Nucleus accumbens (tissue), 56 donors: ENCODE measurements at places on chromosomes 5 and 9.

DNA sequence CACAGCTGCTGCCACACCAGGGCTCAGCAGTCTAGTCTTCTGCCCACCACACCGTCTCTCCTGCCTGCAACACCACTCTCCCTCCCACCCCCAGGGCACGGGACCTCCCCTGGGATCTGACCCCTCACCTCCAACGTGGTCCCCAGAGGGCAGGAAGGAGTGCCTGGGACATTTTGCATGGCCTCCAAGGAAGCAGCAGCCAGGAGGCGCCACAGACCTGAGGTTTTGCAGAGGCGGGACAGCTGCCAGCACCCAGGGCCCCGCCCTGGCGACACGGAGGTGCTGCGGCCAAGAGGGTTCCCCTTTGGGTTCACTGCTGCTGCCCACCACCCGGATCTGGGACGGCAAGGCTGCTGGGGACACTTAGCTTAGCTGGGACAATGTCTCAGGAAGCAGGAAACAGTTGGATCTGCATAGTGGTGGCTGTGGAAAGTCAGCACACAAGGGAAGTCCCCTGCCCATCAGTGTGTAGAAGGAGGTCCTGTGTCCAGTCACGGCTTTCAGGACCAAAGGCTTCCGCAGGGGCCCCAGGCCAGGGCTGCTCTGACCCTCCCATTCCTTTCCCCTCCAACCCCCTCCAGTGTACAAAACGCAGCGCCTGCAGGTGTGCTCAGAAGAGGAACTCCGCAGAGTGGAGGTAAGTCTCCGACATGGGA lies 13.8 kb downstream of the PROP1 start:
- no peak for DNase-seq

DNA sequence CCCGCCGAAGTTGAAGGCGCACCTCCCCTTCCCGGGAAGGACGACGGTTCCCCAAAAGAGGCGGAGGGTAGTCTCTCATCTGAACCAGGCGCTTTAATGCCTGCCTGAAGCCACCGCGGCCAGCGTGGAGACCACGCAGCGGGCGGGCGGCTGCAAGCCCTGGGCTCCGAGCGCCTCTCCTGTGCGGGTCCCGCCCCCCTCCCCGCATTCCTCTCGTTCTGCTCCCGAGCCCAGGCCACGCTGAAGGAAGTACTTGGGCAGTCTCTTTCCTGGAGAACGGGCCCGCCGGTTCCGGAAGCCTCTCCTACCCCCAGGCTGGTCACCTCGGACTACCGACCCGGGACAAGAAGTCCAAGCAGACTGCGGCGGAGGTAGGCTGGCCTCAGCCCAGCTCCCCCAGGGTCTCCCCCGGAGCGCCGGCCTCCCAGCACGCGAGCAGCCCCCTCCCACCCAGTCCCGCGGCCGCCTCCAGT lies 571 bp downstream of the PPIC start:
- DNase-seq = no peak

DNA sequence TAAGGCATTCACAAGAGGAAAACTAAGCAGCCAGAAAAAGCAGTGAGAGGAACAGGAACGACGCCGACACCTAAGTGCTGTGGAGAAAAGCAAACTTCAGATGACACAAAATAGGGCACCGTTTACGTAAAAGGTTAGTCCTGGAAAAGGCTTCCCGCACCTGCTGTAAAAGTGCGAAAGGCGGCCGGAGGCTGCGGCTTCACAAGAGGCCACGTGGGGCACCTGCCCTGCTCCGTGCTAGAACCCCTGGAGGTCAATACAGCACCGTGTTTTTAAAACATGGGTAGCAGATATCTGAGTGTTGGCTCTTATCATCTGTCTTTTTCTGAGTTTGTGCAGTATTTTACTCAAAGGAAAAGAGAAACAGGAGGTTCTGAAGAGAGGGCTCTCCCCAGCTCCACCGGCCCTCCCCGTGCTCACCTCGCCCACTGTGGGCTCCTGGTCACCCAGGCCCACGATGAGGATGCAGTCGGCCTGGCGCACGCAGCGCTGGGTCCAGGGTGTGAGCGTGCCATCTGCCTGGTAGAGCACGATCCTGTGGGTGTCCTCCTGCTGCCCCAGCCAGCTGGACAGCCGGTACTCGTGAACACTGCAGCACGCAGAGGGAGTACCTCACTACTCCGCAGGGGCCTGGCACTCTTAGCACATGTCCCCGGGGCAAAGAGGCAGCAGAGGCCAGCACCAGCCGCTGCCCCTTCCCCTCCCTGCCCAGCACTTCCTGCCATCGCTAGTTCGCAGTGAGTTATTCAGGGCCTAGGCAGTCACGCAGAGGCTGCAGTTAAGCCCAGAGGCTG lies 21.0 kb upstream of the NSMF start:
- no peak for DNase-seq

DNA sequence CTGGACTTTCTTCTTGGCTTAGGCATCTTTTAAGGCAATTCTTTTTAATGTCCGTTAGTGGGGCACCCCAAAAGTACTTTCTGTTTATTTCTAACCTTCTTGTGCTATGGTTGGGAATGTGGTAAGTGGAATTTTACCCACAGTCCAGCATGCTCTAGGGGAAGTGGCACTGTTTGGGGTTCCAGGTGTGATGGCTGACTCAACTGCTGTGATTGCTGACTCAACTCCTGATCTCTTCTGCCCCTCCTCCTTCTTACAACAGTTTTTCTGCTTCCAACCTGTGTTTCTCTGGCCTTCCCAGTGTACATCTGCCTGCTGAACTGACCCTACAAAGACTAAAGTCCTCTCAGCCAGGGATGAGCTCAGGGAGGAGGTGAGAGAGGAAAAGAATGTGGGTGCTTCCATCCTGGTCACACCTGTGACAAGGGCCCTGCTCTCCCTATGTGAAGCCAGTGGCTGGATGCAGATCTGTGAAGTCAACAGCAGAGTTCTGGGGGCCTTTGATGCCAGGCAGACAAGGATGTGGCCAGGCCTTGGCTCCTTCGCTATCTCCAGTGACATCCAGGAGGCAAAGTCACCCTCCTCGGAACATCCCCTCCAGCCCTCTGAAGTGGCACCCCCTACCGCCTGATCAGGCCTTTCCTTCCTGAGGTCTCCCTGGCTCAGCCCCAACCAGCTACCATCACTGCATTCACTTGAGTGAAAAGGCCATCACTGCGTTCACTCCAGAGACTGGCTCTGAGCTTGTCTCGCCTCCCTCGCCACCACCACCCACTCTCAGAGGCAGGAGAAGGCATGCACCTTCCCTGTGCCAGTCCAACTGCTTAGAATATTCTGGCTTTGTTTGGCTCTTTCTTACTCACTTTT lies 72.2 kb downstream of the C5orf15 start:
- DNase-seq = no peak

DNA sequence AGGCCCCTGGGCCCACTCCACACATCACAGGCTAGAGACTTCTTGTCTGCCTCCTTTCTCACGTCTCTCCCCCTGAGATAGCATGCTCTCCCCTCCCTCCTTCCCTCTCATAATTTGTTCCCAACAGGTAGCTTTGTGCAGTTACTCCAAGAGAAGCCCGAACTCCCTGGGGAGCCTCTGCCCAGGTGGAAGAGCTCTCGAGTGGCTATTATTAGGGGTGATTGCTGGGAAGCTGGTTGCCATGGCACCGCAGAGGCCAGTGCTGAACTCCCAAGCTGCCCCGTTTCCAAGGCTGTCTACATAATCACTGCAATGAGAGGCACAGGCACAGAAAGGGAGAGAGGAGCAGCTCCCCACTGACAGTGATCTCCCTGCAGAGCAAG lies 104.7 kb upstream of the GPR151 start:
- no peak for DNase-seq

DNA sequence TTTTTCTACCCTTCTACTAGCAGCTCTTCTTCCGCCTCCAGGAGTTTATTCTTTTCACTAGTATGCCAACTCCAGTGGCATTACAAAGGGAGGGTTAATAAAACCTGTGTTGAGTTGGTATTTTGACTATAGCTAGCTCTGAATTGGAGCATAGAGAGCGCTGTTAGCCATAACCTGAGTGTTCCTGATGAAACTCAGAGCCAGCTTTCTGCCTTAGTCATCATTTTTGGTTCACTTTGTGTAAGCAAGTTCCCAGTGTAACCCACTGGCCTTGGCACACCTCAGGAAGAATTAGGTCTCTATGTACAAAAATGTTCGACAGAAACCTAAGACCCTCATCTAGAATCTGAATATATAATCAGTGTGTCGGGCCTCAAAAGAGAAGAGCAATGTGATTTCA lies 238.9 kb downstream of the NR3C1 start:
- DNase-seq = no peak

GRCh38 chr5:171523781-171524180 lies 104.3 kb downstream of the FGF18 start:
- DNase-seq = no peak

- no peak for DNase-seq
Measured at GRCh38 chr5:121731377-121731776, 120.3 kb upstream of the FTMT start.

- DNase-seq = no peak
Measured at GRCh38 chr5:143874312-143874711, 62.4 kb downstream of the HMHB1 start.

GRCh38 chr5:53259176-53259575 lies 149.6 kb upstream of the MOCS2 start:
- DNase-seq = no peak

DNA sequence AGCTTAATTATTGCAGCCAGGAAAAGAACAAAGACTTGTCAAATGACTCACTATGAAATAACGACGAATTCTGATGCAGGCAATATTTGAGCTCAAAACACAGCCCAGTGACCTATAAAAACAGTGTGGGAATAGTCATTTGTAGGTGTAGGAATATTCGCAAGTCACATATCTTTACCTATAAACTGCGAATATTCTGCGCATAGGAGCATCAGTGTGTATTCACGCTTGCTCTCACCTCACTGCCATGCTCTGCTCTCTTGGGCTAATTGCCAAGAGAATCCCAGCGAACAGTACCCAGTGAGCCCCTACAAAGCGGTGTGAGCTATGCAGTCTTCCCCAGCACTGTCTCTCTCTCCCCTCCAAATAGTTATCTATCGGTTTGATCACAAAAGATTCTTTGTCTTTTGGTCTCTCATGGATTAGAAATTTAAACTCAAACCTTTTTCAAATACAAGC lies 74.2 kb downstream of the ST8SIA4 start:
- no peak for DNase-seq

DNA sequence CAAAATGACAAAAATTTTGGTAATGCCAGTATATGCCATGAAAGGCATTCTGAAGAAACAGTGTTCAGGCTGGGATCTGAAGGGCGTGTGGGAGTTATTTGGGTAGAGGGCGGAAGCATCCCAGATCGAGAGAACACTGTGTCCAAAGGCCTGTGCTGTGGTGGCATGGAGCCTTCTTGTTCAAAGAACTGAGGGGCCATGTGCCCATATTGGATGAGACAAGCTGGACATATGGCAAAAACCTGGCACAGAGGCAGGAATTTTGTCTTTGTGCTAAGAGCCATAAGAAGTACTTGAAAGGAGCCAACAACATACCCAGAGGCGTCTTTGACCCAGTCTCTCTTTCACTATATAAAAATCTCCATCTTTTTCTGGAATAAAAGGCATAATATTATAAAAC lies 128.0 kb downstream of the SYK start:
- no peak for DNase-seq

DNA sequence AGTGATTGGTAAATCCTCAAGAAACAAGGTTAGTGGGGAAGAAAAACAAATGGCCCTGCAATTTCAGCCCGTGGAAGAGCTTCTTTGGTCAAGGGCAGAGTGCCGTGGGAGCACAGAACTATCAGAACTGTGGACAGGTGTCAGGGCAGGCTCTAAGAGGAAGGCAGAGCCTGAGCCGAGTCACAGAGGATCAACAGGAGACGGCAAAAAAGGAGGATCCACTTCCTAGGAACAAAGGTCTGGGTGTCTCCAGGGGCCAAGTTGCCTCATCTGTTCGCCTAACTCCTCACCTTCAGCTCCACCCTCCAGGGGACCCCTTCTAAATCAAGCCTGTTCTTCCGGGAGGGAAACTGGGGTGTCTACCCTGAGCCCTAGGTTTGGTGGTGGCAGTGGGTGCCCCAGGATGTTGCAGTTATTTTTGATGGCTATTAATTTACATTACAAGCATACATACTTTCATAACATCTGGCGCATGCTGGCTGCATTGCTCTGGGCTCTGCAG lies 88.0 kb downstream of the FEM1C start:
- DNase-seq = no peak

GRCh38 chr5:101534491-101535110 lies 631.5 kb upstream of the ST8SIA4 start:
- DNase-seq = no peak

- DNase-seq = no peak
Measured at GRCh38 chr5:121350181-121350930, 501.3 kb upstream of the FTMT start.

DNA sequence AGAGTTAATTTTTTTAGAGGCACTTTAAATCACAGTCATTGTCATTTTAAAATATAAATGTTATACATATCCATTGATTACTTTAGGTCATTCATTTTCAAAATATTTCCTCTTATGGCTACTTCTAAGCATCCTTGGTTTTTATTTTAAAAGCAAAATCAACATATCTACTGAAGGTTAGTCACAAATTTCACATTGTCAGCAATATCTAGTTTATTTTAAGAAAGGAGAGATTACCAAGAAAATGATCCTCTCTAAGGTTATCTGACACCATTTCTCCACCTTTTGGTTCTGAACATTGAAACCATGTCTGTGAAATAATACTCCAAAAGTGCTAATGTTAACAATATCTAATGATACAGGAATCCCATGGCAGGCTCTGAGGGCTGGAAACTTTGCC lies 24.5 kb downstream of the SEMA6A start:
- no peak for DNase-seq

DNA sequence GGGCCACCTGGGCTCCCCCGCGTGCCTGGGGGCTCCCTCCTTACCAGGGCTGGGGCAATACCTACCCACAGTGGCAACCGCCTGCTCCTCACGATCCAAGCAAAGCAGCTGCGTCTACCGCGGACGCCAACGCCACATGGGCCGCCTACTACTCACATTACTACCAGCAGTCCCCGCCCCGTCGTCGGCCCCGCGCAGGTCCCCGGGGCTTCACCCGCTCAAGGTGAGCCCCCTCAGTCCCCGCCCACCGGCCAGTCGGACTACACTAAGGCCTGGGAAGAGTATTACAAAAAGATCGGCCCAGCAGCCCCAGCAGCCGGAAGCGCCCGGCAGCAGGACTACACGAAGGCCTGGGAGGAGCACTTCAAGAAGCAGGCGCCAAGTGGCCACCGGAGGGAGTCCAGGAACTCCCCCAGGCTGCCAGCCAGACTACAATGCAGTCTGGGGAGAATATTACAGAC lies 106.0 kb upstream of the MTAP start:
- no peak for DNase-seq

DNA sequence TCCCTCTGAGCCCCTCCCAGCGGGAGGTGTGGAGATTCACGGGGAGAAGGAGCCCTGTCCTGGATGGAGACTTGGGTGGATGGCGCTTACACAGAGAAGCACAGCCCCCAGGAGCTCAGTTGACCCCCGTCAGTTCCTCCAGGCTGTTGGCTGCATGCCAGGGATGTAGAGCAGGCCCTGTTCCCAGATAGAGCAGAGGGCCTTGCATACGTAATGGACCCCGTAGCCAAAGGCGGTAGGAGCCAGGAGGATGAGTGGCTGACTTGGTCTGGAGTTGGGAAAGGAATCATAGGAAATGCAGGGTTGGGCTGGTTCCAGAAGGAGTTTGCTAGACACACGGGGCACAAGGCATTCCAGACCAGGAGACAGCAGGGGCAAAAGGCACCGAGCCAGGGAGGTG lies 2.5 kb downstream of the PMPCA start:
- peak; percentile 10 for DNase-seq

- no peak for DNase-seq
Measured at GRCh38 chr5:174293006-174293405, 247.5 kb downstream of the NSG2 start.
